ENCODE measurements at places on chromosomes 6 and 20.

GRCh38 chr6:89198235-89198634, 18.9 kb downstream of the GABRR1 start:
- DNase-seq, result no peak

GRCh38 chr20:17503301-17504065, 27.7 kb downstream of the BFSP1 start:
- no peak for DNase-seq

- no peak for DNase-seq
Measured at GRCh38 chr6:13038741-13039190, 289.6 kb downstream of the TBC1D7 start.

DNA sequence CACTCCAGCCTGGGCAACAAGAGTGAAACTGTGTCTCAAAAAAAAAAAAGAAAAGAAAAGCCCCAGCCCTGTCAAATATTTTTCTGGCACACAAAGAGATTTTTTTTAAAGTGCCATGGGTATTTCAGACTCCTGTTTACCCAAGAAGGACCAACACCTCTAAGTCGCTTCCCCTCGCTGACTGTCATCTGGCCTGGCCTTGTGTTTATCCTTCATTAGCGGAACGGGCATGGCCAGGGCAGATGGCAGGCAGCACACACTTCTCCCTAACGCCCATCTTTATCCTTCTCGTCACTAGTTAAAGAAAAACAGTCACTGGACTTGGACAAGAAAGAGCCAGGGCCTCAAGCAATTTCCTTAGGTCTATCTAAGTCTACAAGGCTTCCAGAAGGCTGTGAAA, 7.3 kb upstream of the CBFA2T2 start:
- no peak for DNase-seq

DNA sequence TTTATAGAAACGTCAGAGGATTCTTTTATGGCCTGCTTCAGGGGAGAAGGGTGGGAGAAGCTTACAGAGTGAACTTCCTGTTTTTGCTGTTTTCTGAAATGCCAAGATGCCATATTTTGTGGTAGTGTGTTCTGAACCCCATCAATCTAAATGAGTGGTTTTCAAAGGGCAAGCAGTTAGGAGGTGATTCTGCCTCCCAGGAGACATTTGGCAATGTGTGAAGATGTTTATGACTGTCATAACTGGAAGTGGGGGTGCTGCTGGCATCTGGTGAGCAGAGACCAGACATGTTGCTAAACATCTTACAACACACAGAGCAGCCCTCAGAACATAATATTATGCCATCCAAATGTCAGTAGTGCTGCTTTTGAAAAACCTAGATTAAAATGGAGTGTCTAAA, 6.0 kb upstream of the PRL start:
- DNase-seq, result no peak

GRCh38 chr20:52823303-52823702, 148.9 kb upstream of the TSHZ2 start:
- DNase-seq, result no peak

GRCh38 chr6:20893412-20893811, 359.2 kb downstream of the CDKAL1 start:
- DNase-seq, result no peak

All from cerebellar cortex (tissue), 1 donor.